ENCODE measurements at places on chromosomes 6 and 20. TPM values are rescaled to one million over a fixed set of nuclear protein-coding genes. Genes with fewer than 3 reads are reported as not detected.

DNA sequence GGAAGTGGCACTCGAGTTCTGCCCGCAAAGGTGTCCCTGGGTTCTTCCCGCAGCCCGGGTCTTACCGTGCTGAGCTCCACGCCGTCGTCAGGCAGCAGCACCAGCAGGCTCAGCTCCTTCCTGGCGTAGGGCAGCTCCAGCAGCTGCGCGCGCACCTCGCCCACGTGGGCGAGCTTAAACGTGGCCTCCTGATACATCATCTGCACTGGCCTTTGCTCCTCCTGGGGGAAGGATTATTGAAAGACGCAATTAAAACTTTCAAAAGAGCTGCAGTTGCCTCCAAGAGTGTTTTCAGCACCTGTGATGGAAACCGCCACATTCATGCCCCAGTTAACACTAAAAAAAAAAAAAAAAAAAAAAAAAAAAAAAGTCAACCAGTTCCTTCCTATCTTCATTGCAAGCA lies 11.3 kb downstream of the SERPINB9 start:
- DNase-seq: peak; percentile 71

GRCh38 chr6:138572167-138572875 lies 73.0 kb upstream of the NHSL1 start:
- DNase-seq: no peak

GRCh38 chr6:167219967-167220512 lies 62.3 kb upstream of the GPR31 start:
- DNase-seq: no peak

GNMT gene
- total RNA-seq: 0.97 TPM
